ENCODE measurements at places on chromosomes 7 and 10. TPM values are rescaled to one million over a fixed set of nuclear protein-coding genes. Genes with fewer than 3 reads are reported as not detected.

DNA sequence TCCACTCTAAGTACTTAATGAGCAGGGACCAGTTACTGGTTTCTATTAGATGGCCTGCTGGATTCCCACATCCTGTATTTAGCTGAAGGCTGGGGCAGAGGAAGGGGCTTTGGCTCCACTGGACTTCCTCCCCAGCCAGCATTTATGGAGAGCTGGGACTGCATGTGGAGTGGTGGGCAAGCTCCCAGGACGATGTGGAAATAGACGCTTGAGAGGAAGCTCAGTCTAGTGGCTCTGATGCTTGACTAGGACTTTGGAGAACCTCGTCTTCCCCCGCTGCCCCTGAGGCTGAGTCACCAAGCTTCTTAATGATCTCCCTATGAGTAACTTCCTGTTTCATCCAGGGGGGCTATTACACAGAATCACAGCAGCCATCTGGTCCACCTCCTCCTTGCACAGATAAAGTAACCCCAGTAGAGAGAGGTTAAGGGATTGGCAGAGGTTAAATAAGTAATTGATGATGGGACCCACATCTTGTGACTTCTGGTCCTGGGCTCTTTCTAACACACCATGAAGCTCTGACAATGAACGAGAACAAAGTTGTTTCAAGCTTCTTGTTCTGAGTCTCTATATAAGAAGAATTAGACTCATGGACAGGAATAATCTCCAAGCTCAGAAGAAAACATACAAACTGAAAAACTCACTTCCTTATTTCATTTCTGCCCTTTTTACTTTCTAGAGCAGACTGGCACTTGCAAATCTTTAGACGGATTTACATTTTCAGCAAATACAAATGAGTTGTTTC is 126.2 kb downstream of the PRPF18 start:
- DNase-seq = peak; percentile 85

- no peak for DNase-seq
Measured at GRCh38 chr7:50196719-50197118, 103.7 kb upstream of the ZPBP start.

GRCh38 chr10:43078986-43079273 is 2.1 kb downstream of the RET start:
- no peak for DNase-seq

The PARP12 gene
- 53.9 TPM for total RNA-seq

The PLEKHA8 gene
- 13.3 TPM for total RNA-seq

GRCh38 chr7:81883801-81884393 is 114.0 kb upstream of the HGF start:
- DNase-seq = no peak

The EIF5AL1 gene
- 0.53 TPM for total RNA-seq

DNA sequence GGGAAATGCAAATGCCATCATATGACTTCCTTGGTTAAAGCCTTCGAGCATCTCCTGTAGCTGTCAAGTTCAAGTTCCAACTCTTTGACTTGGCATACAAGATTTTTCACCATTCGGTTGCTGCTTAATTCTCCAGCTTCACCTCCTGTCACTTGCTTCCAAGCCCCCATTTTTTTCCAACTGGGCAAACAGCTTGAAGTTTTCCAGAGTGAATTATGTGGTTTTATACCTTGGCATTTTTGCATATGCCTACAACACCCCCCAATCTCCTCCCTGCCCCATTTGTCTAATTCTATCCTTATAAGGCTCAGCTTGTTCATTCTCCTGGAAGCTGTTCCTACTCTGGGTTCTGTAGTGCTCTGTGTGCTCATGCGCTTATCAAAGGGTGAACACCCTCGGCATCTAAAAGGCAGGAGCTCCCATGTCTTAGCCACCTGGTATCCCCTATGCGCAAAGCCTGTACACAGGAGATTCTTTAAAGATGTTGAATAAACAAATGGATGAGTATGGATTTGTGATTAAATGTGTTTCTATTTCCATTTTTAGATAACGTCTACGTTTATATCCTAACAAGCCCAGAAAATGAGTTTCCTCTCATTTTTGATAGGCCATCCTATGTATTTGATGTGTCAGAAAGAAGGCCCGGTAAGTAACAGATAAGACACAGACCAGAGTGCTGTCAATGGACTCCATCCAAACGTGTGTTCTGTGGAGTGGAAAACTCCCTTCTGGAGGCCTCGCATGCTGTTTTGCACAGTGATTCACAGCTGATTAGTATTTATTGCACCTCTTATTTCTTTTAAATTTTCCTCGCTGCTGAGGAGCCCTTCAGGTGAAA is 52.5 kb downstream of the CDHR3 start:
- no peak for DNase-seq

DNA sequence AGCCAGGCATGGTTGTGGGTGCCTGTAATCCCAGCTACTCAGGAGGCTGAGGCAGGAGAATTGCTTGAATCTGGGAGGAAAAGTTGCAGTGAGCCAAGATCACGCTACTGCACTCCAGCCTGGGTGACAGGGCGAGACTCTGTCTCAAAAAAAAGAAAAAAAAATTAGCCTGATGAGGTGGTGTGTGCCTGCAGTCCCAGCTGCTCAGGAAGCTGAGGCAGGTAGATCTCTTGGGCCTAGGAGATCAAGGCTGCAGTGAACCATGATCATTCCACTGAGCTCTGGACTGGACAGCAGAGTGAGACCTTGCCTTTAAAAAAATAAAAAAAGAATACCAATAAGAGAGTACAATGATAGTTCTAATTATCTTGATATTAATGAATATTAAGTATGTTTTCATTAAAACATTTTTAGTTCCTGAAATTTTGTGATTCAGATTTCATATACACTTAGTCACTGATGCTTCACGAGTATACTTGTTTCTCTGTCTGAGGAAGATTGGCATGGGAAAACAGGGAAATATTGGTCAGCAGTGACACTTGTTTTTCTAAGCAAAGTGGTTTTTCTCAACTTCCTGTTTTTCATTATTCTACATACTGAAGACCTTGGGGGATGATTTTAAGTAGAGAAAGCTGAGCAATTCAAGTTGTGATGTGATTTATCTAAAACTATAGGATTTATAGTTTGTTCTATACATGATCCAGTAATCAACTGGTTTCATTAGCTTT is 76.8 kb downstream of the ADK start:
- peak; percentile 85 for DNase-seq

DNA sequence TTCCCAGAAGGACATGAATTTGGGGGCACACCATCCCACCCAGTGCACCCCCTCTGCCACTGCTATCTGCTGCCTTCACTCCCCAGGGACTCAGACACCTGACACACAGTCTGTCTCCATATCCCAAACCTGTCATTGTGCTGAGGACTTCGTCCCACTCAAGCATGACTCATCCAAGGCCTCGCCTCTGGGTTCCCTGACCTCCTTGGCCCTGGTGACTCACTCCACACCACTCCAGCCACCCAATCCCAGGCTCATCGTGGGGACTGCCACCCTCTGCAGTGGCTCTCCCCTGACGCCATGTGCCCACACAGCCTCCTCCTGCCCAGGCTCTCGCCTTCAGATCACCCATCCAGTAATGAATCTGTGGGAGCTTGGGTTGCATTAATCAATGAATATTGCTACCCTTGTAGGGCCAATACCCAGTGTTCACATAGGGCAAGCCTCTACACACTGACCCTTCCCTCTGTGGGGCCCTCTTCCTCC is 6.6 kb upstream of the INSIG1 start:
- DNase-seq = no peak
